GM12864 (cell line): ENCODE measurements at places on chromosomes 3 and 15.

DNA sequence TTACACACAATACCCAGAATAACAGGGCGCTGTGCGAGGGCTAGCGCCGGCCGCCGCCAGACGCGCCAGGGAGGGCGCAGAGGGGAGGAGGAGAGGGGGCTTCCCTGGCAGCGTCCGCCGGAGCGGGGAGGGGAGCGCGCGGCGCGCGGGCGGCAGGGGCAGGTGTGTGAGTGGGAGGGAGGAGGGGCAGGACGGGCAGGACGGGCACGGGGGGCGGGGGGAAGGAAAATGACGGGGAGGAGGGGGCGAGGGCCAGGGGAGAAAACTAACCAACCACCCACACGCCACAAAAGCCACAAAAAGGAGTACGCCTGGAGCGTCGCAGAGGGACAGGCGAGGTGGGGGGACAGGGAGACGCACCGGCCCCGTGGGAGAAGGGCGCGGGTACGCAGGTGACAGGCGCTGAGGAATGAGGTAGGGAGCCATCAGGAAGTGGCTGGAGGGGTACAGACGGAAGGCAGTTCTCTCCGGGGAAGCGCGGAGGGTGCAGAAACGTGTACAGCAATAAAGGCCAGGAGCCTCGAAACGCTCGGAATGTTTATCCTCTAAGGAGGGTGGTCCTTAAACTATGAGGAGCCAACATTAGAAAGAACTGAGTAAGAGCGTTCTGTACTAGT lies 610 bp upstream of the SATB1 start:
- DNase-seq: no peak

- DNase-seq: no peak
Observed at GRCh38 chr3:122681284-122681973, 790 bp downstream of the PARP14 start.

GRCh38 chr3:184241447-184242296 lies 7.1 kb downstream of the ALG3 start:
- no peak for DNase-seq

DNA sequence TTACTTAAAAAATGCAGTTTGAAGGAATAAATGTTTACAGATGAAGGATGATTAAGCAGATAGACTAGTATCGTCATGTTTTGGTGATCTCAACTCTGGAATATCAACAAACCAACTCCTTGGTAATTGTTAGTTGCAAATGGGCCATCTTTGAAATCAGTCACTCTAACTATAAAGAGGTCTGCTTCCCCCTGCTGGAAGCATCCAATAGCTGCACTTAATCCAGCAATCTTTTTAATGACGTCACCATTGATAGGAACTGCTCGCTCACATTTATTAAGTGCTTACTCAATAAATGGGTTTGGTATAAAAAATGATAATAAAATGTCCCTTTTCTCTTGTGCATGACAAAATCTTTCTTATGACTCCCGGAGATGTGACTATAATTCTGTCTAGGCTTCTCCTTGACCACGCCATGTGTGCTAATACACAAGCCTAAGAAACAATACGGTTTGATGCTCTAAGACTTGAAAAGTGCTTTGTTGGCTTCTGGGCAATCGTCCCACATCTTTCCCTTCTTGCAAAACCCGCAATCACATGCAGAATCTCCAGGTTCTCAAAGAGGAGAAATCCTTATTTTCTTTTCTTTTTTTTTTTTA lies 227.6 kb upstream of the POU1F1 start:
- DNase-seq: peak; percentile 31

- DNase-seq: no peak
Observed at GRCh38 chr3:11718637-11719405, 75.1 kb upstream of the VGLL4 start.

GRCh38 chr3:106913111-106913698 lies 464.0 kb upstream of the CCDC54 start:
- no peak for DNase-seq

- DNase-seq: no peak
Observed at GRCh38 chr3:188520466-188520865, 366.5 kb downstream of the LPP start.

DNA sequence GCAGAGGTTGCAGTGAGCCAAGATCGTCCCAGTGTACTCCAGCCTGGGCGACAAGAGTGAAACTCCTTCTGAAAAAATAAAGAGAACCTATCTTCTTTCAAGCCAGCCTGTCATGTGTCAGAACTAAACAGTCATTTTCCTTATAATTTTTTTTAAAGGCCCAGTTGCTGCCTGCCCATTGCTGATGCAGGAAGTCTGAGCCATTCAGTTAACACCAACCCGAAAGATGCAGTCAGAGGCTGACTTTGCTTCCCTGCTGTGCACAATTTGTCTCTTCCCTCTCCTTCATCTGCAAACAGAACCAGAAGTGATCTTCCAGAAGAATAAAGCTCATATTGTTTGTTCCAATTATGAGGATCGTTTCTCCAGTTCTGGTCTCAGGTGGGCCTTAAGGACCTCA lies 220.6 kb downstream of the SLCO3A1 start:
- no peak for DNase-seq

GRCh38 chr3:125107363-125107762 lies 51.6 kb upstream of the HEG1 start:
- no peak for DNase-seq

DNA sequence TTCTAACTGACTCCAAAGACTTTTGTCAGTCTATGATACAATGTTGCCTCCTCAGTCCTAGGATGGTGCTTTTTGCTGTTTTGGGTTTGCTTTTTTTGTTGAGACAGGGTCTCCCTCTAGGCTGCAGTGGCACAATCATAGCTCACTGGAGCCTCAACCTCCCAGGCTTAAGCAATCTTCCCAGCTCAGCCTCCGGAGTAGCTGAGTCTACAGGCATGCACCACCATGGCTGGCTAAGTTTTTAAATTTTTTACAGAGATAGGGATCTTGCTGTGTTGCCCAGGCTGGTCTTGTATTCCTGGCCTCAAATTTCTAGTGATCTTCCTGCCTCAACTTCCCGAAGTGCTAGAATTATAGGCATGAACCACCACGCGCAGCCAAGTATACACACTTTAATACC lies 22.5 kb downstream of the RUBCN start:
- no peak for DNase-seq

DNA sequence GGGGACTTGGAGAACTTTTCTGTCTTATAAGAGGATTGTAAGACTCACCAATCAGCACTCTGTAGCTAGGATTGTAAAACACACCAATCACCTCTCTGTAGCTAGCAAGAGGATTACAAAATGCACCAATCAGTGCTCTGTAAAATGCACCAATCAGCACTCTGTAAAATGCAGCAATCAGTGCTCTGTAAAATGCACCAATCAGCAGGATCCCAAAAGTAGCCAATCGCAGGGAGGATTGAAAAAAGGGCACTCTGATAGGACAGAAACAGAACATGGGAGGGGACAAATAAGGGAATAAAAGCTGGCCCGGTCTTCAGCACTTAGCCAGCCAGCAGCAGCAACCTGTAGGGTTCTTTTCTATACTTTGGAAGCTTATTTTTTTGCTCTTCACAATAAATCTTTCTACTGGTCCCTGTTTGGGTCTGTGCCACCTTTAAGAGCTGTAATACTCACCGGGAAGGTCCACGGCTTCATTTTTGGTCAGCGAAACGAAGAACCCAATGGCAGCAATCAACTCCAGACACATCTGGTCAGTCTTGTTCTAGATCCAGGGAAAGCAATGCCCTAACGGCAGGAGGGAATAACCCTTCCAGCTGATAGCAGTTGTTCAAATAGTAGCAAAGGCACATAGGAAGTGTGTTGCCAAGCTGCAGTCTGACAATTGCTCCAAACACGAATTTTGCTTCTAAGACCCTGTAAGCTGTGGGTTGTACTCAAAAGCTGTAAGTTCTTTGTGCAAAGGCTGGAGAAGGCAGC lies 135.6 kb downstream of the TJP1 start:
- DNase-seq: no peak

DNA sequence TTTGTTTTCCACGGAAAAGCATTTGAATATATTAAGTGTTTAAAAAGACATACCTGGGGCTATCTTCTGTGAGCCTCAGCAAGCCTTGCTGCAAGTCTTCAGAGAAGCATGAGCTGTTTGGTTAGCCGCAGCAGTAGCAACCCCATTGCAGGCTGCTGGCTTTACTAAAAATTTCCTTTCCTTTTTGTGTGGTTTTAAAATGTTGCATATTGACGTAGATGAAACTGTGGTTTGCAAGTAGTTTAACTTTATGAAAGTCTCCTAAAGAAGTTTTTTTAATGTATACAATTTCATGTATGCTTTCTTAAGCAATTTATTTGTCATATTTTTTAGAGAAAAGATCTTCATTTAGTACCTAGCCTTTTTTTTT lies at the start of gene GPR171:
Gene GPR171, minus strand, starts transcription at position 166 of the 370 bp plus-strand sequence. CDS start 3,830 bp downstream, outside the sequence.
- DNase-seq: peak; percentile 35

DNA sequence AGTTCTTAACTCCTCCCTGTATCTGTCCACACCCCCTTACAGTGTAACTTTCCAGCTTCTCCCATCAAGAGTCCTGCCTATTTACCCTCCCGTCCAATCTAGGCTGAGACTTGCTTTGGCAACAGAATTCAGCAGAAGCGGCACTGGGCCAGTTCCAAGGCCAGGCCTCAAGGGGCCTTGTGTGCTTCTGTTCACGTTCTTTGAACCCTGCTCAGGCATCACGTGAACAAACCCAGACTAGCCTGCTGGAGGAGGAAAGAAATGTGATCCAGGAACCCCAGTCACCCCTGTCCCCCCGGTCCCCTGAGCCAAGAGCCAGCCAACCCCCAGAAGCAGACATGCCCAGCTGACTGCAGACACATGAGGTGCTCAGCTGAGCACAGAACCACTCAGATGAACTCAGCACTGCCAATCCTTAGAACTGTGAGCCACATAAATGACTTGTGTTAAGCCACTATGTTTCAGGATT lies 76.1 kb upstream of the DCLK3 start:
- DNase-seq: no peak

DNA sequence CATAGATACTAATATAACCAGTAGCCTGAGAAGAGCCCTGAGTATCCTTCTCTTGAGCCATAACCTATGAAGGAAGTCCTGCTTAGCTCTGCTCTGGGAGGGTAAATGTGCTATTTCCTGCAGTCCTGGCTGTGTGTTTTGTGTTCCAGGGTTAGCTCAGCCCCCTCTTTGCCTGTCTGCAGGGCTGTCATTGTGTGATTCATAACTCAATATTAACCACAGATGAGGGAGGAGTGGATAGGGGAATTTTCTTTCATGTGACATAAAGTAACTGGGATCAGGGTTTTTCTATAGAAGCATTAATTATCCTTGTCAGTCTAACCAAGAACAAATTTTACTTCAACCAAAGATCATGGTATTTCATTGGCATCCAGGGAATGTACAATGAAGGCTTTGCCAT lies 183.3 kb upstream of the ZBTB20 start:
- no peak for DNase-seq

GRCh38 chr15:22883196-22883595 lies 44.7 kb downstream of the NIPA2 start:
- no peak for DNase-seq

DNA sequence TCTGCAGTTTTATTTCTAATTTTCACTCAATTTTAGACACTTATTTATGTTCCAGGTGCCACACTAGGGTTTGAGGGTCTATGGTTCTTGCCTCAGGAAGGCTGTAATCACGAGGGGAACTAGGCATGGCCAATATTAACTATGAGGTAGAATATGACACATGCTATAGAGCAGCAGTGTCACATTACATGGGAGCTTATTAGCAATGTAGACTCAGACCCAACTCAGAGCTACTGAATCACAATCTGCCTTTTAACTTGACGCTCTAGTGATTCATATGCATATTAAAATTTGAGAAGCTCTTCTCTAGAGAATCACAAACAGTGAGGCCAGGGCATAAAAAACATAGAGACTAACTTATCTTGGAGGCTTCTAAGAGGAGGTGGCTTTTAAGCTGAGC lies 32.8 kb upstream of the MRPL3 start:
- no peak for DNase-seq

DNA sequence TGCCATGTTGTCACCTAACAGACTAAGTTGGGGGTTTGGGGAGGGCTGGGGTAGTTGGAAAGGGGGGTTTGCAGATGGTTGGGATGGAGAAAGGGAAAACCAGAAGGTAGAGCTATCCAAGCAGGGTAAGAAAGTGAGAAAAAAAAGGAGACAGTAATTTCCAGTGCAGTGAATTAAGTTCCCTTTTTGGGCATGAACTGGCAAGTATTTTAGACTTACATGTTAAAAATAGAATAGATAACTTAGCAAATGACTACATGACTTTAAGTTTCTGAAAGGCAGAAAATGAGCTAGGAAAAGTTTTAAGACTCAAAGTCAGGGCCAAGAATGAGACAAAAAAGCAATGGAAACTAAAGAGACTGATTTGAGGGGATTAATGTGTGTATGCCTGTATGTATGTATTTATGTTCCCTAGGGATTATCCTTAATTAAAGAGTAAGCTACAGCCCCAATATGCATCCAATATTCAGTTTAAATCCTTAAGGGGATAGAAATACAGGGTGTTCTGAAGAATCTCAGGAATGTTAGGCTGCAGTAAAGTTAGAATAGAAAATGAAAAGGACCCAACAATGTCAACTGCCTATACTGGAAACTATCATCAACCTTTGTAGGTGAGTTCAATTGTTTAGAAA lies 285.2 kb upstream of the MME start:
- DNase-seq: no peak

GRCh38 chr15:80536716-80537115 lies 132.5 kb downstream of the ARNT2 start:
- no peak for DNase-seq
